ENCODE measurements at places on chromosomes 16 and 17.

DNA sequence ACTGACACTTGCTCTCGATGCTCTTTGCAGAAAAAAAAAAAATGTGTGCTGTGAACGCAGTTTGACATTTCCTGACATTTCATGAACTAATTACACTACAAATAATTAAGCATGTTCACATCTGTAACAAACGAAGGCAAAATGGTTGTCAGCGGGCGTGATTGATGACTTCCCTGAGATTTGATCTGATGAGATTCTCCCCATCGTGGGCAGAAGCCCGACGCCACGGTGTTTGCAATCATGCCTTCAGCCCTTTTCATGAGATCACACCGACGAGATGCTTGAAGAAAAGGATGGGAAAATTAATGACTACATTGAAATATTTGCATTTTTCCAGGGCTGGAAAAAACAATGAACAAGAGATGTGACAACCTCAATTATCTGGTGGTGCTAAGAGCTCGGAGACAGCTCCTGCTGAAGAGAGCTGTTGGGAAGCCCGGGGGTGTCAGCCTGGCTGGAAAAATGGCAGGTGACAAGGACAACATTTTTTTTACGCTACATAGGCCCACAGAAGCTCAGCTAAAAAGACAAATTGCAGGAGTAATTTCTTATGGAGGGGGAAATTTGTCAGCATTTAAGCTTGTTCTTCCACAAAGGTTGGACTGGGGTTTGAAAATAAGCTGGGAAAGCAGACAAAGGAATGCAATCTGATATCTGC is 259.4 kb upstream of the IRX3 start:
- no peak for DNase-seq

DNA sequence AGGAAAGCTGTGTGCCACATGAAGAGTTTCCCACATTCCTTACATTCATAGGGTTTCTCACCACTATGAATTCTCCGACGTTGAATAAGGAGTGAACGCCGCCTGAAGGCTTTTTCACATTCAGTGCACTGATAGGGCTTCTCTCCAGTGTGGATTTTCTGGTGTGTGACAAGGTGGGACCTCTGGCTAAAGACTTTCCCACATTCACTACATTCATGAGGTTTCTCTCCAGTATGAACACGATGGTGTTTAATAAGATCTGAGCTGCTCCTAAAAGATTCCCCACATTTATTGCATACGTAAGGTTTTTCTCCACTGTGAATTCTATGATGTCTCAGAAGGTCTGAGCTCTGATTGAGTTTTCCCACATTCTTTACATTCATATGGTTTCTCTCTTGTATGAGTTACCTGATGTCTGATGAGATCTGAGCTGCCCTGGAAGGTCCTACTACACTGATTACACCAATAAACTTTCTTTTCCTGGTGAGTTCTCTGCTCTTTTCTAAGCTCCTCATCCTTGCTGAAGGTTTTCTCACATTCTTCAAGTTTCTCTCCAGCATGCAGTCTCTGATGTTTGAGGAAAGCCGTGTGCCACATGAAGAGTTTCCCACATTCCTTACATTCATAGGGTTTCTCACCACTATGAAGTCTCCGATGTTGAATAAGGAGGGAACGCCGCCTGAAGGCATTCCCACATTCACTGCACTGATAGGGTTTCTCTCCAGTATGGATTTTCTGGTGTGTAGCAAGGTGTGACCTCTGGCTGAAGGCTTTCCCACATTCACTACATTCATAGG is 10.0 kb downstream of the ZNF594 start:
- DNase-seq, result no peak

DNA sequence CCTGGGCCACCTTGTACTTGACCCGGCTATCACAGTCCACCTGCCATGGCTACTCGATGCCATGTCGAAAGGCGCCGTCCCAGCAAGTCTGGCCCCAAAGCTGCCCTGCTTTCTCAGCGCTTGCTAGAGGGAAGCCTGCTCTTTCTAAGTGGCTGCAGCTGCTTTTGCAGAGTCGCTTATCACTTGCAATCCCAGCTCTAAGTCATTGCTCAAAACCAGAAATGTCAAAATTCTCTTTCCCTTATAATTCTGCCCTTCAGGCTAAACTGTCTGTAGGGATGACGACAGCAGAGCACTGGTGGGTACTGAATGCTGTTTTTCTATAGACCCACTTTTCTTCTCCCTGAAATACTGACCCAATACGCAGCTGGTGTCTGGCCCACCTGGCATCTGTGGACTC is 184.2 kb downstream of the ENGASE start:
- DNase-seq, result no peak

DNA sequence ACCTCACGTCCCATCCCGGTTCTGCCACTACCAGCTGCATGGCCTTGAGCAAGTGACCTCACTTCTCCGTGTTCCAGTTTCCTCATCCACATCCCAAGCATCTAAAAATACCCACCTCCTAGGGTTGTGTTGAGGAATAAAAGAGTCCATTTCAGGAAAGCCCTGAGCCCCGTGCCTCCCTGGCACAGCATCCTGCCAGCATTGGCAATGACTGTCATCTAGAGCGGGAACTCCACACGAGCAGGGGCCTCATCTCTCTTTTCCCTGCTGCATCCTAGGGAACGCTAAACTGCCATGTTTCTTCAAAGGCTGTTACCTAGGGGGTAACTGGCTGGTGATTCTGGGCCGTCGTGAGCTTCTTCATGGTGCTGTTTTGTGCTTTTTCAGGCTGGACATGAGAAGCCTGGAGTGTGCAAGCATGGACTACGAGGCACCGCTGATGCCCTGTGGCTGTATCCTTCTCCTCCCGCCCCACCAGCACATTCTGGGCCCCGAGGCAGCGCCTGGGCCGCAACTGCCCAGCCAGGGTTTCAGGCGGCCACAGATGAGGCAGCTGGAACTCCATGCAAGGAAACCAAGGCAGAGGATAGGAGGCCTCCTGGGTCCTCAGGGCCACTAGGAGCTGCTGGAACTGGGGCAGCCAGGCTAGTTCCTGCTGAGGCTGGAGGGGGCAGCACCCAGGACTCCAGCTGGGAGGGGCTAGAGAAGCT is 221.4 kb downstream of the KATNIP start:
- no peak for DNase-seq

- DNase-seq, result no peak
These were observed 109.4 kb downstream of the CMIP start for GRCh38 chr16:81553814-81554675.

All from M059J (cell line).